ENCODE measurements at places on chromosomes 4 and X.

- DNase-seq = no peak
Measured at GRCh38 chrX:11421805-11422524, 128.8 kb downstream of the AMELX start.

- DNase-seq = no peak
Measured at GRCh38 chr4:115110191-115111181, 2.9 kb downstream of the NDST4 start.

DNA sequence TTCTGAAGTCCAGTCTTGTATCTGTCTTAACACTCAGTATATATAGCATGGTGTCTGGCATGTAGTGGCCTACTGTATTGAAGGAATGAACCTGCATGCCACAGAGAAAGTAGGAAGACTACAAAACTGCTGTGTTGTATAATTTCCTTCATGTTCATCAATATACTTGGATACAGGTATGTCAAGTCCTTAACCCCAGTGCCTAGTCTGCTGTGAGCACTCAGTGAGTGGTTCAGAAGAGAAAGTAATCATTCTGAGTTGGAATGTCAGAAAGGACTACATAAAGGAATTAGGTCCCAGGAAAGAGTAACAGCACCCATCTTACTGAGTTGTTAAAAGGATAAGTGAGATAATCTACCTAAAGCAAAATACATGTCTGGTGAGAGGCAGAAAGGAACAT is 32.0 kb downstream of the ABCE1 start:
- no peak for DNase-seq

- DNase-seq = peak; percentile 35
Measured at GRCh38 chr4:83618991-83619645, 83.2 kb downstream of the GPAT3 start.

DNA sequence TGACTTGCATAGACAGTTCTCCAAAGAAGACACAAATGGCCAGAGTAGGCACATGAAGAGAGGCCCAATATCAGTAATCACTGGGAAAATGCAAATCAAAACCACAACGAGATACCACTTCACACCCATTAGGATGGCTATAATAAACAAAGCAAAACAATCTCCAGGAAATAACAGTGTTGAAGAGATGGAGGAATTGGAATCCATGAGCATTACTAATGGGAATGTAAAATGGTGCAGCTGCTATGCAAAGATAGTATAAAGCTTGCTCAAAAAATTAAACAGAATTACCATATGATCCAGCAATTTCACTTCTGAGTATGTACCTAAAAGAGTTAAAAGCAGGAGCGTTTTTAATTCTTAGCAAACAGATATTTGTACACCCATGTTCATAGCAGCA is 17.0 kb upstream of the TMEM33 start:
- no peak for DNase-seq

DNA sequence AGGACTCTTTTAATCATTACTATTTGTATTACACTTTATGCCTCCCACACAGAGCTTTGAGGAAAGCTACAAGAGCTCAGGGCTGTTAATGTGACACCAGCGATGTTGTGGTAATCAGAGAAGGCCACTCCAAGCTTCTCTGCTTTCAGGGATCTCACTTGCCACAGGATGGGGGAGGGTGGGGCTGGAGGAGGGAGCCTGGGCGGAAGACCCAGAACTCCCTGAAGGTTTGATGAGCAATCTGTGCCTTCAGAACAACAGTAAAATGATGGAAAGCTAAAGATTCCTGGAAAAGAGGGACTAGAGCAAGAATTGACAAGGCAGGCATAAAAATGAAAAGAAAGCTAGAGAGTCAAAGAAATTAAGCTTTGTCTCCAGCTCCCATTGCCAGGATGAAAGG is 75.6 kb downstream of the MAML3 start:
- DNase-seq = no peak

- no peak for DNase-seq
Measured at GRCh38 chr4:78396613-78397291, 154.8 kb upstream of the ANXA3 start.

DNA sequence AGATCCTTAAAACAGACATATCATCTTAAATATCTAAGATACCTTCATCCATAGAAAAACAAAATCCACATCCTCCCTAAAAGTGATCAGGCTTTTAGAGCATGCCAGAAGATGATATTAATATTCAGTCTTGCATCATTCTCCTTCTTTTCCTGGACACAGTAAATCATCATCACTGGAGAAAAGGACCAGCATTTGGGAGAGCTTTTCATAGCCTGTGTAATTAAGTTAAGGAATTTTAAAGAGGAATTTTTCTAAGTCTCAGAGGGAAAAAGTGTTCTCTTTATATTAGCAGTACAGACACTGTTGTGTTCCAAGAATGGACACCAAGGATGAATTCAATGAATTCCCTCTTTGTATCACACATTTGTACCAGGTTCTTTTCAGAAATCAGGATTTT is 696 bp downstream of the SCRG1 start:
- peak; percentile 45 for DNase-seq

DNA sequence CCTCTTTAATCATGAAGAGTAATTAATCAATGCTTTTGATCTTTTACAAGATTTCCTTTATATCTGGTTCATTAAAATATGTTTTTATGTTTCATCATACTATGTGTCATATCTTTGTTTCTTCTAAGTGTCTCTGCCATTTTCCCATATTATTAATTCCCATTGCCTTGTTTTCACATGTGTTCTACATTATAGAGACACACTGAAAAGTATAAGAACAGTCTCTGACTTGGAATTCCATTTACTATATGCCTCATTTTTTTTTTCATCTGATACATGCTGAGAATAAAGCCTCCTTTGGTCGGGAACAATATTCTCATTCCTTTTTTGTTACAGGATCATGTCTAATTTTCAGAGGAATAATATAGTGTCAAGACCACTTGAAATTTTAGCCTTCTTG is 4.3 kb downstream of the BANK1 start:
- DNase-seq = no peak

DNA sequence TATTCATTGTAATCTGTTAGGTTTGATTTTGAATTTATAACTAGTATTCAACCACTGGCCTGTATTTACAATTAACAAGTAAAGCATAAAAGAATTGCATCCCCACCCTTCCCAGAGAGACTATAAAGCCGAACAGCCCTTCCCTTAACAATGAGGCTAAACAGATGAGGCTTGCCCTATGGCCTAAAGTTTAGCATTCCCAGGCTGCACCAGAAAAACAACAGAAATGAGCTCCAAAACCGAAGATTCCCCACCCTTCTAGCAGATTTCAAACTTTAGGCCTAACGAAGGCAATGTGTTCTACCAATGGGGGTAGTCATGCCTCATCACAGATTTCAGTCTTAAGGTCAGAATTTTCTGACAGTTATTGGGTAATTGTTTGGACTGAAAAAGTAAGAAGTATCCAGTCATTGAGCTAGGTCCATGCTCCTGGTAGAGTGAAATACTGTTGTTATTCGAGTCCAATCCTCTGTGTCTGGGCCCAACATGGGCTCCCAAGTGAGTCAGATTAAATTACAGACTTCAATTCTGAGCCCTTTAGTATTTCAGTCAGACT is 197.6 kb downstream of the ANTXR2 start:
- DNase-seq = no peak

DNA sequence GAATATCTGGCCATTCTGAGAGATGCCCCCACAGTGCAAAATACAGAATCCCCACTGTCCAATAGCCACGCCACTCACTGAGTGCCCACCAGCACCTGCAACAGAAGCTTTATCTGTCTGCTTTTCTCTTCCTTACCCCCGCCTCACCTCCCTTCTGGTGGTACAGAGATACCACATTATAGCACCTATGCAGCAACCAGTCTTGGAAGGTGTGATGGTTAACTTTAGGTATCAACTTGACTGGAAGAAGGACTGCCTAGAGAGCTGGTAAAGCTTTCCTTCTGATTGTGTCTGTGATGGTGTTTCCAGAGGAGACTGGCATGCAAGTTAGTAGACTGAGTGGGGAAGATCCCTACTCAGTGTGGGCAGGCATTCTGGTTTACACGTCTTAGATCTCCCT is 61.8 kb upstream of the TXK start:
- DNase-seq = no peak

- no peak for DNase-seq
Measured at GRCh38 chr4:185033950-185034349, 15.7 kb downstream of the HELT start.

GRCh38 chr4:155582971-155583437 is 83.6 kb upstream of the GUCY1A1 start:
- peak; percentile 68 for DNase-seq

- DNase-seq = no peak
Measured at GRCh38 chr4:141240259-141240658, 19.6 kb downstream of the ZNF330 start.

DNA sequence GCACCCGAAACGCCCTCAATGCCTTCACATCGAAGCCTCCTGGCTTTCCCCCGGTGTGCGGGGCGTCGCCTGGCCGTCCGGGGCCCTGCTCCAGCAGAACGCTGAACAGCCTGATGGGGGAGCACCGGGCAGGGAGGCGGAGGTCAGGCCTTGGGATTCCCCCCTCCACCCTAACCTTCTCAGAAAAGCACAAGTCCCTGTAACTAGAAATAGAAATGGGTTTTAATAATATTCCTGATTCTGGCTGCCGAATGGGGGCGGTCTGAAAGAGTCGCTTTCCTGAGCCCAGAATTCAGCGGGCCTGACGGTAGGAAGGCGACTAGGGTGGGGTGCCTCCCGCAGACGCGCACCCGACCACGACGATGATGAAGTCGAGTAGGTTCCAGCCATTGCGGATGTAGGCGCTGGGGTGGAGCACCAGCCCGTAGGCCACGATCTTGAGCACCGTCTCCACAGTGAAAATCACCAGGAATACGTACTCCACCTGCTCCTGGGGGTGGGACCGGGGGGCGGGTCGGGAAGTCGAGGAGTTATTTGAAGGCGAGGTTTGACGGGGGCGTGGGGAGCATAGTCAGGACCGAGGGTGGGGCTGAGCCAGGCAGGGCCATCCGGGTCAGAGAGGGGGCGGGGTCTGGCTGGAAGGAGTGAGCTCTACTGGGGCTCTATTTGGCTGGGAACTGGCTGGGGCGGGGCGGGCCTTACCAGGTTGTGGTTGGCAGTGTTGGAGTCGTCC is 2.5 kb downstream of the CACNA1F start:
- no peak for DNase-seq

GRCh38 chr4:118754890-118755289 is 69.7 kb downstream of the METTL14 start:
- DNase-seq = peak; percentile 37

DNA sequence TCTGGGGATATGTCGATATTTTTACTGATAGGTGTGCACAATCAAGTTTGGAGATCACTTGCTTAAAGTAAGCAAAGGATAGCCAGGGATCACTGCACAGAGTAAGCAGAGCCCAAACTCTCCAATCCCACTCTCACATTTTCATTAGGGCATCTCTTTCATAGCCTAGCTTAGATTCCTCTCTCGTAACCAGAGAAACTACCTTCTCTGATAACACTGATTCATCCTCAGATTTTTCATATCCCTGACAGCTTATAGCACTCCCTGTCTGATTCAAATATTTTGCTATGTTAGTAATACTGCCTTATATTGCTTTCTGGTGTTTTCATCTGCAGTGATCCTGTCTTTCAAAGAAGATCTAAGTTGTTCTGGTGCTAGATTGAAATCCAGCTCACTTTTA is 123.7 kb downstream of the CBLL2 start:
- peak; percentile 32 for DNase-seq

- peak; percentile 69 for DNase-seq
Measured at GRCh38 chr4:99447079-99447478, 11.9 kb upstream of the ADH7 start.

GRCh38 chrX:19840899-19841648 is 46.3 kb downstream of the SH3KBP1 start:
- no peak for DNase-seq

DNA sequence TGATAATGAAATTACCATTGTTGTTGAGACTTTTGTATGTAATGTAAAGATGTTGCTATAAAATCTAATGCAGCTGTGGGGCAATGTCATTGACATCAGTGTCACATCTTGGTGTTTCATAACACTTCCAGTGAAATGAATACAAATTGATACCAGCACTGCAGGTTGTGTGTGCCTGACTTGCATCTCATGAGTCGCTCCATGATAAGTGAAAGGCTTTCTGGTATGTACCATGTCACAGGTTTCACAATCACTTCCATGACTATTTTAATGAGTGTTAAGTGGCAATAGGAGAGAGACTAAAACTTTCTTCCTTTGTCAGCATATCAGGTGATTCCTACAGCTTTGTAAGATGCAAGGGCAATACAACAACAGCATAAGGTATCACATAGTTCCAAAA is 94.4 kb downstream of the ABCB7 start:
- DNase-seq = peak; percentile 1

DNA sequence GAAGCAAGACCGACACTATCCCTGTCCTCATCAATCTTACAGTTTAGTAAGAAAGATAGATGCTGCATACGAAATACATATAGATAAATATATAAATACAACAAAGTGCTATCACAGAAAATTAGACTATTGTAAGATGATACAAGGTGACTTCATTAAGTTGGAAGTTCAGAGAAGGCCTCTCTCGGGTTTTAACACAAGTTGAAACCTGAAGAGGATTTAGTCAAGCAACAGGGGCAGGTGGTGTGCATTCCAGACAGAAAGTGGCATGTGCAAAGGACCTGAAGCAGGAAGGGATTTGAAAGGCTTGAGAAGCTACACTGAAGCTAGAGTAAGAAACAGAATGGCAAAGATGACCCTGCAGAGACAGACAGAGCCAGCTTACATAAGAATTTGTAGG is 36.5 kb downstream of the USP46 start:
- no peak for DNase-seq

DNA sequence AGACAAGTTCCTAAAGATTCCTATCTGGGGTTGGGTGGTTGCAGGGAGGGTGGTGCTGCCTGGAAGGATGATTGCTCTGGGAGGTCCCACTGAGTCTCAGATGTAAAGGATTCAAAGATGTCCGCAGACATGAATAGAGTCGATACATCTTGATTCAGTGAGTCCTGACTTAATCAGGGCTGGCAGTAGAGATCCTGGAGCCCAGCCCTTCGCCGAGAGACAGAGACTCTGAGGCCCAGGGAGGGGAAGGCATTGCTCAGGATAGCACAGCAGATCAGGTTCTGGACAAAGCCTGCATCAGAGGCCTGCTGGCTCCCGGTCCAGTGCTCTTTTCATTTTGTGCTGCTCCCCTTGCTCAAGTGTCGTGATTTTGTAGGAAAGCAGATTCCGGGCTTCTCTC is 21.7 kb downstream of the PJA1 start:
- no peak for DNase-seq

DNA sequence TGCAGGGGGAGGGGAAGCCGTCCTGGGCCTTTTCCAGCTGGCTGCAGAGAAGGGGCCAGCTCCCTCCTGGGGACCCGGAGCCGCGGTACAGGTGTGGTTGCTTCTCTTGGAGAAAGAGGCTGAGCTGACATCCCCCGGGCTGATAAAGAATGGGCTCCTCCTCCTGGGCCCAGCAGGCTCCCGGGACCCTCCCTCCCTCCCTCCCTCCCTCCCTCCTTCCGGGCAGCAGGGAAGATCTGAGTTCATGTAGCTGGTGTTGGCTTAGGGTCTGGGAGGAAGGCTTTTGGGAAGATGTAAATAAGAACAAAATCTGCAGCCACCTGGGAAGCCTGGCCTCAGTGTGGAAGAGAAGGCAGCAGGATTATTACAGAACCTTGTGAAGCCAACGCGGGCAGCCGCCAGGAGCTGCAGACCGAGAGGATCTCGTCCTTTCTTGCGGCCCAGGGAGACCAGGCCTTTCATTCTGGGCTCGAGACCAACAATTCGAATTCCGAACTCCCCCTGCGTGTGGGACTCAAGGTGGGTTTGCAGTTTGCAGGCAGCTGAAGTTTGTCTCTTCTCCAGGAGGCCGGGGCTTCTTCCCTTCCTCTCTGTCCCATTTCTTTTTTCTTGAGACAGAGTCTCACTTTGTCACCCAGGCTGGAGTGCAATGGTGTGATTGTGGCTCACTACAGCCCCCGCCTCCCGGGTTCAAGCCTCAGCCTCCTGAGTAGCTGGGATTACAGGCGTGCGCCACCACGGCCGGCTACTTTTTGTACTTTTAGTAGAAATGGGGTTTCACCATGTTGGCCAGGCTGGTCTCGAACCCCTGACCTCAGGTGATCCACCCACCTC is at the start of gene PLCXD1:
Gene PLCXD1, plus strand, starts transcription at position 216 of the 834 bp plus-strand sequence. CDS start 2,807 bp downstream, outside the sequence.
- DNase-seq = no peak
